ENCODE measurements at places on chromosomes 13 and 19.

DNA sequence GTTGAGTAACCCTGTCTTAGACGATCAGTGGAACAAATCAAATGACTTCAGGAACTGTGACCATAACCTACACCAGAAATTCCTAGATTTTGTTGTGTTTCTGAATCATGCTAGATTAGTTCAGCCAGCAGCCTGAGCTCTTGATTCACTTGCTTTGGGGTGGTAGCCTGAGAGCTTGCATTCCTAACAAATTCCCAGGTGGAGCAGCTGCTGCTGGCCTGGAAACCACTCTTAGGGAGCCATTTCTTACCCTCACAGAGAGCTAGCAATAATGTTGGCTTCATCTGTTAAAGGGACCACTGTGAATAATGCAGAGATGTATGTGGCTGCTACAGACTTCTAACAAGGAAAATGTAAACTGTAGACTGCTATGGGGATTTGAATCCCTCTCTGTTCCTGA is 388.1 kb upstream of the PRR20A start:
- no peak for DNase-seq

DNA sequence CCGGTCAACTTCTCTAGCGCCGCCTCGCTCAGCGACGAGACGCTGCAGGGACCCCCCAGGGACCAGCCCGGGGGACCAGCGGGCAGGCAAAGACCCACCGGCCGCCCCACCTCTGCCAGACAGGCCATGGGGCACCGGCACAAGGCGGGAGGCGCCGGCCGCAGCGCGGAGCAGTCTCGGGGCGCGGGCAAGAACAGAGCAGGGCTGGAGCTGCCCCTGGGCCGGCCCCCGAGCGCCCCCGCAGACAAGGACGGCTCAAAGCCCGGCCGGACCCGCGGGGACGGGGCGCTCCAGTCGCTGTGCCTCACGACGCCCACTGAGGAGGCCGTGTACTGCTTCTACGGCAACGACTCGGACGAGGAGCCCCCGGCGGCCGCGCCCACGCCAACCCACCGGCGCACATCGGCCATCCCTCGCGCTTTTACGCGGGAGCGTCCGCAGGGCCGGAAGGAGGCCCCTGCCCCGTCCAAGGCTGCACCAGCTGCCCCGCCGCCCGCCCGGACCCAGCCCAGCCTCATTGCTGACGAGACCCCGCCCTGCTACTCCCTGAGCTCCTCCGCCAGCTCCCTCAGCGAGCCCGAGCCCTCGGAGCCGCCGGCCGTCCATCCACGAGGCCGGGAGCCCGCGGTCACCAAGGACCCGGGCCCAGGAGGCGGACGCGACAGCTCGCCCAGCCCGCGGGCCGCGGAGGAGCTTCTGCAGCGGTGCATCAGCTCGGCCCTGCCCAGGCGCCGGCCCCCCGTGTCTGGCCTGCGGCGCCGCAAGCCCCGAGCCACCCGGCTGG is 11.3 kb downstream of the C19orf25 start:
- no peak for DNase-seq

- no peak for DNase-seq
Measured at GRCh38 chr19:7918615-7919421, 1.3 kb upstream of the SNAPC2 start.

DNA sequence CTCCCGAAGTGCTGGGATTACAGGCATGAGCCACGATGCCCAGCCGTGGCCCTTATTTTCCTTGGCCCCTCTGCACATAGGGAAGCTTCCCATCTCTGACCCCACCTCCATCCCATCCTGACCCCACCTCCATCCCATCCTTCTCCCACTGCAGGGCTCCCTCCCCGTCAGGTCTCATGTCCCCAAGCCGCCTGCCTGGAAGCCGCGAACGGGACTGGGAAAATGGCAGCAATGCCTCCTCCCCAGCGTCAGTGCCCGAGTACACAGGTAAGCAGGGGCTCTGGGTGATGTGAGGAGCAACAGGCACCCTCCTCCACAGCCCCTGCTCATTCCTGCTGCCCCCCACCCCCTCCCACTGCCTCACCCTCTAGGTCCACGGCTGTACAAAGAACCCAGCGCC is 12.2 kb downstream of the XAB2 start:
- no peak for DNase-seq

DNA sequence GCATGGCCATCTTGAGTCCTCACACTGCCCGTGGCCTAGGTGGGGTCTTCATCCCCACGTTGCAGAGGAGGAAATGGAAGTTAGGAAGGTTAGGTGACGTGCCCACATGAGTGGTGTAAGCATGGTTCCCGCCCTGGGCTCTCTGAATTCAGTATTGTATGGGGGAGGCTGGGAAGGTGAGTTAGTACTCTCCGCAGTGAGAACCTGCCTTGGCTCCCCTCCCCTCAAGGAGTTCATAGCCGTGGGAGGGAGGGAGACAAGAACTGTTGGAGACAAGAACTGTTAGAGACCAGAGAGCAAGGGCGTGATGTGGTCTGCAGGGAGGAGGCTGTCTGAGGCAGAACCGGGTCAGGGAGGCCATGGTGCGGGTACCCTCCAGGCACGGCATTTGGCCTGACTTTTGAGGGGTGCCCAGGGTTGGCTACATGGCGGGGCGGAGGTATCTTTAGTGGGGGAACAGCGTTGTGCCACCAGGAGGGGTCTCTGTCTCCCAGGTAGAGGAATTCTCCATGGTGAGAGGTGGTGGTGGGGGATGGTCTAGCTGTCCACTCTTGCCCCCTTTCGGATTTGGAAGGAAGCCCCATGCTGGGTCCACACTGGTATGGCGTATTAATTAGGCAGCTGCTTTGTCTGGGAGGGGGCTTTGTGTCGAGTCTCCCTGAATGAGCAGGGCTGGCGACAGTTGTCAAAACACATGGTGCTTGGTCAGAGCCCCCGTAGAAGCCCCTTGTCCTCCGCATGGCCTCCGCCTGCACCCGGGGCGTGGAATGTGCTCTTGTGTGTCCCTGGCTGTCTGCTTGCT is 45.8 kb downstream of the CAPN12 start:
- DNase-seq: no peak

- no peak for DNase-seq
Measured at GRCh38 chr19:948842-949496, 23.1 kb downstream of the ARID3A start.

DNA sequence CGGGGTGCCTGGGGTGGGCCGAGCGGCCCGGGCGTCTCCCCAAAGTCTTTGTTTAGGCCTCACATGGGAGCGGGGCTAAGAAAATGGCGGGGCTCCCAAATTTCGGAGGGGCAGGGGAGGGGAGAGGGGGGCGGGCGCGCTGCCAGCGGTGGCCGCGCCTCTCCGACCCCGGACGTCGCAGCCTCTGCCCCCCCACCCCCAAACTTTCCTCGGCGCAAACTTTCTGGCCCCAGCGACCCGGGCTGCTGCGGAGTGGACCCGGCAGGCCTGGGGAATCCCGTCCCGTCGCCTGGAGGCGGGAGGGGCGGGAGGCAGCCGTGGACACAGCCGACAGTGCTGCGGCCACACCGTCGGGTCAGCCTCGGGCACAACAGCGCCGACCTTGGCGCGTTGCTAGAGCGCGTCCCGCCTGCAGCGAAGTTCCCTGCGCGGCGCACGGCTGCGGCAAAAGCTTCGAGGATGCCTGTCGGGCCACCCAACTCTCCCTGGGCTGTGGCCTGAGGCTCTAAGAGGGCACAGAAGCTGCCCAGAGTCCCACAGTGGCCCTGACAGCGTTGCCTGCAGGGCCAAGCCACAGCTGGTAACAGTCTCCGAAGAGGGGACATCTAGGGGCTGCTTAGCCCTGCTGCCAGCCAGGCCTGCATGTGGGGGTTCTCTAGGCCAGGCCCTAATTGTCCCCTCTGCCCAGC is 1.3 kb downstream of the NFIX start:
- DNase-seq: no peak

DNA sequence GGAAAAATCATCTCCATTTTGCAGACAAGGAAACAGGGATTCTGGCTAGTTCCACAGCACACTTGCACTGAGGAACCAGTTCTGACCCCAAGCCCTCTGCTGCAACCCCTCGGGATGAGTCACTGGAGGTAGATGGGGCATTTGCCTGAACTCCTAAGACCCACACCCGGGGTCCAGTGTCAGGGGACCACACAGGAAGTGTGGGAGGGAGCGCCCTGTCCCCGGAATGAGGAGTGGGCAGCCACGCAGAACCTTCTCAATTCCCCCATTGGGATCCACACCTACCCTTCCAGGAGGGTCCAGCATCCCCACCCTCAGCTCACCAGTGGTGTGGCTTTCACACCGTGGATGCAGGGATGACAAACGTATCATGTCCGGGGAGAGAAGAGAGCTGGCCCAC is 62.7 kb downstream of the TSHZ3 start:
- DNase-seq: no peak

- no peak for DNase-seq
Measured at GRCh38 chr13:99647596-99647985, 146.3 kb downstream of the TM9SF2 start.

DNA sequence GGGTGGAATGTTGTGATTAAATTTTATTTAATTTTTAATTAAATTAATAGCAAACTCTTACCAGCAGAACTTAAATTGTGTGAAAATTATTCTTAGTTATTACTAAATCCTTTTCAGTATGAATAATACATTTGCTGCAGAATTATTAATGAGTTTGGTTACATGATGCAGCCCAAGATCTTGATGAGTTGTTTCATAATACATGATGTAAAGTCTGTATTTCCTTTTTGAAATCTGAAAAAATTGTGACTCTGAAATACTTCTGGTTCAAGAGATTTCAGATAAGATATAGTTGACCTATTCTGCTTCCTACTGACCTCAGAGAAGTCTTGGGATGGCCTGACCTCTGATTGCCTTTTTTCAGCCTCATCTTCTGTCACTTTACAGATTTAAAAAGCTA is 11.1 kb downstream of the SAE1 start:
- no peak for DNase-seq

GRCh38 chr13:52061587-52061986 is 37.1 kb downstream of the UTP14C start:
- no peak for DNase-seq

- no peak for DNase-seq
Measured at GRCh38 chr13:36674337-36675212, 755 bp downstream of the SERTM1 start.

- DNase-seq: no peak
Measured at GRCh38 chr13:90420683-90421082, 926.8 kb upstream of the MIR17HG start.

GRCh38 chr19:41915021-41915775 is 13.1 kb downstream of the ERFL start:
- no peak for DNase-seq

DNA sequence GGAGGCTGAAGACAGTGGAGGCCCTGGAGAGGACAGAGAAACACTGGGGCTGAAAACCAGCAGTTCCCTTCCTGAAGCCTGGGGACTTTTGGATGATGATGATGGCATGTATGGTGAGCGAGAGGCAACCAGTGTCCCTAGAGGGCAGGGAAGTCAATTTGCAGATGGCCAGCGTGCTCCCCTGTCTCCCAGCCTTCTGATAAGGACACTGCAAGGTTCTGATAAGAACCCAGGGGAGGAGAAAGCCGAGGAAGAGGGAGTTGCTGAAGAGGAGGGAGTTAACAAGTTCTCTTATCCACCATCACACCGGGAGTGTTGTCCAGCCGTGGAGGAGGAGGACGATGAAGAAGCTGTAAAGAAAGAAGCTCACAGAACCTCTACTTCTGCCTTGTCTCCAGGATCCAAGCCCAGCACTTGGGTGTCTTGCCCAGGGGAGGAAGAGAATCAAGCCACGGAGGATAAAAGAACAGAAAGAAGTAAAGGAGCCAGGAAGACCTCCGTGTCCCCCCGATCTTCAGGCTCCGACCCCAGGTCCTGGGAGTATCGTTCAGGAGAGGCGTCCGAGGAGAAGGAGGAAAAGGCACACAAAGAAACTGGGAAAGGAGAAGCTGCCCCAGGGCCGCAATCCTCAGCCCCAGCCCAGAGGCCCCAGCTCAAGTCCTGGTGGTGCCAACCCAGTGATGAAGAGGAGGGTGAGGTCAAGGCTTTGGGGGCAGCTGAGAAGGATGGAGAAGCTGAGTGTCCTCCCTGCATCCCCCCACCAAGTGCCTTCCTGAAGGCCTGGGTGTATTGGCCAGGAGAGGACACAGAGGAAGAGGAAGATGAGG is 1.5 kb downstream of the PPP1R15A start:
- no peak for DNase-seq

DNA sequence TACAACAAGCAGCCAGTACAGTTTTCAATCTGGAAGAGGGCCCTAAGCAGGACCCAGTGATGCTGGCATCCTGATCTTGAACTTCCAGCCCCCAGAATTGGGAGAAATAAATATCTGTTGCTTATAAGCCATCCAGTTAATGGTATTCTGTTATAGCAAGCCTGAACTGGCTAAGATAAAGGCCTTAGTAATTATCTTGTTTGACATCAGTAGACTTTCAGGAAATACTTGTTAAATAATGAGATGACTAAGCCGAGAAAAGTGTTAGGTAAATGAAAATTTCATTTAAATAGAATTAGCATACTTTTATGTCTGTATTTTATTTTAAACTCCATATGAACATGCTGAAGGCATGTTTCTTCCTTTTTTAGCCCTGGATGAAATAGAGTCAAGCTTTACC is 188.2 kb downstream of the OLFM4 start:
- no peak for DNase-seq

- DNase-seq: no peak
Measured at GRCh38 chr19:4264812-4265211, 14.3 kb upstream of the SHD start.

- DNase-seq: no peak
Measured at GRCh38 chr13:49063011-49063410, 87.3 kb downstream of the FNDC3A start.

- no peak for DNase-seq
Measured at GRCh38 chr19:34667349-34668076, 9.4 kb downstream of the SCGB2B2 start.

GRCh38 chr19:35841961-35842595 is 10.2 kb downstream of the NPHS1 start:
- DNase-seq: no peak

GRCh38 chr13:23144431-23144830 is 36.3 kb upstream of the SGCG start:
- no peak for DNase-seq

DNA sequence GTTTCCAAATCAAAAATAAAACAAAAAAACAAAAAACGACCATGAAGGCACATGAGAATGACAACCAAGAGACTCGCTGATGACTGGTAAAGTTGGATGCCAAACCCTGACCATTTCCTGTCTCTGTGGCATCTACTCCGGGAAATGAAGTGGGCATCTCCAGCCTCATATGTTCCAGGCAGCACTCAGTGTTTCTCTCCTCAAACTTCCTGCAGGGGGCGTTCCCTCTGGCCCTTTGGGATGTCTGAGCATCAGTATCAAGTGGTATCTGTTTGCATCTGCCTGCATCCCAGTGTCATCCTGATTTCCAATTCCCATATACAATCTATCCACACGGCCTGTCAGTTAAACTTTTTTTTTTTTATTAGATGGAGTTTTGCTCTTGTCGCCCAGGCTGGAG is 9.8 kb upstream of the SIGLEC12 start:
- DNase-seq: no peak

GRCh38 chr13:44904967-44905366 is 84.3 kb downstream of the NUFIP1 start:
- no peak for DNase-seq

GRCh38 chr13:87669379-87669978 is 1.7 kb upstream of the SLITRK5 start:
- DNase-seq: no peak

DNA sequence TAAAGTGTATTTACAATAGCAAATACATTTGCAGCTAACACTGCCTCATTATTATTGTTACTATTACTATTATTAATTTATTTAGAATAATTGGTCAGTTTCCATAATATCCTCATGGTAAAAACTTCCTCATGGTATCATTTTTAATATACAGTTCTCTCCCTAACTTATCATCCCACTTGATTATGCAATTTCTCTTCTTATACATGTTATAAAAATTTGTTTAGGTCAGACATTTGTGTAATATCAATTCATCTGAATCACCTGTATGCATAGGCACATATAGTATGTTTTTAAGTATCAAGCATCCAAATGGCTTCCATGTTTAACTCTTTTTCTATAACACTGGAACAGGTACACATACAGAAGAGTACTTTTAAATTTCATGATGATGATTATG is 210.8 kb upstream of the STARD13 start:
- DNase-seq: no peak
